EL (cell line): ENCODE measurements at places on chromosomes 12 and 14.

GRCh38 chr14:58189176-58189575, 10.8 kb upstream of the ACTR10 start:
- no peak for DNase-seq

- DNase-seq: no peak
Measured at GRCh38 chr14:53683229-53683628, 273.4 kb downstream of the BMP4 start.

DNA sequence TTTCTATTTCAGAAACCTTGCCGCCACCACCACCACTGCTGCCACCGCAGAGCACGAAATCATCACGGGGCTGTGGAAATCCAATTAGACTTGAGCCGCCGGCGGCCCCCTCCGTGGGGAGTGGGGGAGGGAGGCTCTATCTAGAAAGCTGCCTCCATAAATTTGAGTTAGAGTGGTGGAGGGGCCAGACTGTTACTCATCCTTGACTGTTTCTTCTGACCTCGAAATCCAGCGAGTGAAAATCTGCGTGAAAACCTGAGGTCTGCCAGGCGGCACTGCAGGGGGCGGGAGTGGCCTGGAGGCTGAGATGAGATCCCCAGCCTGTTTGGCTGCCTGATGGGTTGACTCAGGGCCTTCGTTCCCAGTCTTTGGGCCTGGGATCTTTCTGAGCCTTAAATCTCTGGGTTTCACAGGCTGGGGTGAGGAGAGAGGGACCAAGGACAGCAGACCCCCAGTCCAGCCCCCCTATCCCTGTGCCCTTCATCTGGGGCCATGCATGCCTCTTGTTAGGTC, 29.9 kb downstream of the TSPAN9 start:
- DNase-seq: peak; percentile 71

GRCh38 chr14:53539489-53540126, 386.5 kb upstream of the DDHD1 start:
- peak; percentile 79 for DNase-seq

- DNase-seq: peak; percentile 32
Measured at GRCh38 chr12:2877953-2878732, 1.1 kb downstream of the RHNO1 start.

DNA sequence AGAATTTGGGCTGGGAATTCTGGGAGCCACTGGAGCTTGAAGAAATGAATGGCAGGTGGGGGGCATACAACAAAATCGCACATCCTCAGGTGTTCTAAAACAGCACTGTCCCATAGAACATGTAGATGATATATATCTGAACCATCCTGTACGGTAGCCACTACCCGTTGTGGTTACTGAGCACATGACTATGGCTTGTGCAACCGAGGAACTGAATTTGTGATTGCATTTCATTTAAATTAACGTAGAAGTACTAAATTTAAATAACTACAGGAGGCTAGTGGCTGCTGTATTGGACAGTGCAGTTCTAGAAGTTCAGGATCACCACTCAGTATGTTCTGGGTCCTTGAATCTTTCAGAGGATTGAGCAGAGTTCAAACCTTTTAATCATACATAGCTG, 172.4 kb downstream of the PHETA1 start:
- no peak for DNase-seq

GRCh38 chr12:19829100-19829853, 390.0 kb downstream of the AEBP2 start:
- DNase-seq: no peak

DNA sequence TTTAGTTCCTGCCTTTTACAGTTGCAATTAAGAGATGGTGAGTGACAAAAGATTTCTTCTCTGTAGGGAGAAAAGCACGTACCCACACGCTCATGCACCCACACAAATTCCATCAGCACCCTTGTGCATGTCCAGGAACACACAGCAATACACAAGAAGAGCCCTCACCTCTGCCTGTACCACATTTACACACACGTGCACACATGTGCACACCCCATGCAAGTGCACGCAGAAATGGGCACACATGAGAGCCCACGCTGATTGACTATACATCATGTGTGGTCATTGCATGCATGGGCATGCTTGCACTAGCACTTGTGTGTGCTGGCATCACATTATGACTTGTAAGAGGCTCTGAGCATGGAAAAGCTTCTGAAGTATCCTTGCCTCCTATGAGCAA, 70.5 kb downstream of the SERPINA3 start:
- DNase-seq: no peak

GRCh38 chr12:71455028-71455737, 15.6 kb downstream of the LGR5 start:
- no peak for DNase-seq

DNA sequence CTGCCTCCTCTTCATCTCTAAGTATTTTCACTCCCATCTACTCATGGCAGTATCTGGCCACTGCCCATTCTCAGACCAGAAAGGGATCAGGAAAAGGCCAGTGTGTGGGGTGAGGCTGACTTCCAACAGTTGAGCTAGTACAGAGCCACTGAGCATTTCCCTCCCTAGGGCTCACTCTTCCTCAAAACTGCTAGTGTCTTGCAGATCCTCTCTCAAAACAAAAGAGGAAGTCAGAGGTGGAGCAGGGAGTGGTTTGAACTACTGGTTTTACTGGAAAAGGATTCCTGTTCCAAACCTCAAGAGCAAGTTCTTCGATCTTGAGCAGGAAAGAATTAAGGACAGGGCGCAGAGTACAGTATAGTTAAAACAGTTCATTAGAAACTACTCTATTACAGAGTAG, 11.7 kb upstream of the RNASE10 start:
- no peak for DNase-seq

GRCh38 chr12:50507474-50507838, 2.7 kb downstream of the DIP2B start:
- no peak for DNase-seq

- DNase-seq: peak; percentile 48
Measured at GRCh38 chr12:56591961-56592360, 38.2 kb downstream of the BAZ2A start.
